Stimulated activated CD8-positive, alpha-beta memory T cell treated with anti-CD3 and anti-CD28 coated beads, Interleukin-2, amount 100 ng/mL, for 48 hours (primary cell): ENCODE measurements at places on chromosomes 2 and 18.

- DNase-seq = no peak
Observed at GRCh38 chr2:15704086-15704787, 112.6 kb downstream of the DDX1 start.

- no peak for DNase-seq
Observed at GRCh38 chr2:113230531-113230930, 48.2 kb downstream of the PAX8 start.

DNA sequence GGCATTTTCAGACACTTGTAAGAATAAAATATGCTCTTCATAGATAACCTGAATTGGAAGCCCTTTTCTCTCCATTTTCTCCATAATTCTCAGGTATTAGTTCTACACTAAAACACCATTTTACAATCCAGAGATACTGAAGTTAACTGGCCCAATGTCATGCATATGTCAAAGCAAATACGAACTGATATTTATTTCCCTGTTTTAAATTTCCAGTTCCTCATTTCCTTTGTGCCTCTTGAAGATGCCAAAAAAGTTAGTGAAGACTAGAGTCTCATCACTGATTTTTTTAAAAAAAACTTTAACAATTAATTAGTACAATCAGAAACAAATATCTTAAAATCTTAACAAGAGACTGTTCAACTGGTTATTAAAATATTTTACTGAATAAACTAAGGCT lies 52.8 kb upstream of the ITGB6 start:
- DNase-seq = no peak

- DNase-seq = no peak
Observed at GRCh38 chr2:2149379-2149778, 181.7 kb downstream of the MYT1L start.

GRCh38 chr18:37720663-37721062 lies 155.1 kb upstream of the CELF4 start:
- DNase-seq = no peak

- no peak for DNase-seq
Observed at GRCh38 chr2:66667301-66667700, 232.4 kb downstream of the MEIS1 start.

DNA sequence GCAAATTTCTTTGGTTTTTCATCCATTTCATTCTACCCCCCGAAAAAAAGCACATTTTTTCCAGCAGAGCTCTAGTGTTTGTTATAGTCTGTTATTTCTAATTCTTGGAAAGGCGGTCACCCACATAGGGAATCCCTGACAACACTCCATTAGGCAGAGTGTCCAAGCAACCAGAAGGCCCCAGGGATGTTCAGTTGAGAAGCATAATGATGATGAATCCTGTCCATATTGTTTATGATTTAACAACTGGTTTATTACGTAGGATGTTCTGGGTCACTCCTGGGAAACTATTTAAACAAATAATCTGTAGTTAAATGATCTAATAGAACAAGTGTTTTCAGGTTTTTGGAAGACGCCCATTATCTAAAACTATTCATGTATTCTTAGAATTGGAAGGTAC lies 388.7 kb downstream of the TNS1 start:
- no peak for DNase-seq

- DNase-seq = no peak
Observed at GRCh38 chr18:63774511-63774910, 707 bp upstream of the SERPINB7 start.

DNA sequence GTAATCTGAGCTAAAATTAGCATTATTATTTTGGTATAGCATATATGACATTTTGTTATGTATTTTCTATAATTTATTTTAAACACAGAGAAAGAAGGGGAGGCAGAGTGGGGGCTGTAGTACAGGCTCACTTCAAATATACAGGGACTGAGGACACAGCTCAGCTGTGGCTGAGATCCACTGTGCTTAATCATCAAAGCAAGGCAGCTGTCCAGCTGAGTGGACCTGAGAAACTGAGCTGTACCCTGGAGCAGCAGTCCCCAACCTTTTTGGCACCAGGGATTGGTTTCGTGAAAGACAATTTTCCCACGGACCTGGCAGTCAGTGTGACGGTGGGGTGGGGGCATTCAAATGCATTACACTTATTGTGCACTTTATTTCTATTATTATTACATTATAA lies 687.2 kb downstream of the RNF144A start:
- no peak for DNase-seq

DNA sequence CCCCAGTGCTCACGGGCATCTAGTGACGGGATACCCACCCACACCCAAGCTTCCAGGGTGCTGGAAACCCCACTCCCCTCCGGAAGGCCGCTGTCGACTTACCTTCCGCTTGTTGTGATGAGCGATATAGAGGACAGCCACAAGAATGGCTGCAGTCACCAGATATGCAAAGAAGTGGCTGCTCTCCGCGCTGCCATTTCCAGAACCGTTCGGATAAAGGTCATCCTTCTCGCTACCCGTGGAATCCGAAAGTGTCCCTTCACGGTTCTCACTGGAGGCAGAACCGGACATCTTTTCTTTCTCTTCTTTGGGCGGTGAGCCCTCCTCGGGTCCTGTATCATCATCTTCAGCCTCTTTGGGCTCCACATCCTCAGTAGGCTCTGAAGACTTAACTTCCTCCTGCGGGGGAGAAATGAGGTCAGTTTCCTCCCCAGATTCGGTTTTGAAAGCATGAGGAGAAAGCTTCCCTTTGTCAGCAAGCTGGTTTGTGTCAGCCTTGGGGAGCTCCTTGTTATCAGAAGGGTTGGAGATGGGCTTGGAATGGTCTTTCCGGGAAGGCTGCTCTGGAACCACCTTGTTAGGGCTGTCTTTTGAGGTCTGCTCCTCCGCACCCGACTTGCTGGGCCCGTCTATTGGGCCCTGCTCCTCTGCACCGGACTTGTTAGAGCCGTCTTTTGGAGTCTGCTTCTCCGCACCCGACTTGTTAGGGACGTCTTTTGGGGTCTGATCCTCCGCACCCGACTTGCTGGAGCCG lies 1.2 kb downstream of the TGOLN2 start:
- DNase-seq = peak; percentile 17

DNA sequence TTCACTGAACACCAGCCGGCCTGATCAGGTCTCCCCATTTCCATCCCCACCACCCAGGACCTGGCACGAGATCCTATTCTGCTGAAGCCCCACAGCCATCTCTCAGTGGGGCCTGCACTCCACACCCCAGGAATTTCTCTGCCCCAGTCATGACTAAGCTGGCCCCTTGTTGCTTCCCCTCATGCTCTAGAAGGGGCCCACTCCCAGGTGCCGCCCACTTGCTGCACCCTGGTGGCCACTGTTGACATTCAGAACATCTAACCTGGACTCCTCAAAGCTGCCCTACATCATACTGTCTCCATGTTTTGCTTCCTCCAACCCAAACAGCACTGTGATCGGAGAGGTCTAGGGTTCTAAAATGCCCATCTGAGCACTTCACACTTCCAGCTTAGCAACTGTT lies 90.7 kb upstream of the KLHL29 start:
- DNase-seq = no peak

- DNase-seq = no peak
Observed at GRCh38 chr2:134402410-134402809, 148.5 kb downstream of the MGAT5 start.

DNA sequence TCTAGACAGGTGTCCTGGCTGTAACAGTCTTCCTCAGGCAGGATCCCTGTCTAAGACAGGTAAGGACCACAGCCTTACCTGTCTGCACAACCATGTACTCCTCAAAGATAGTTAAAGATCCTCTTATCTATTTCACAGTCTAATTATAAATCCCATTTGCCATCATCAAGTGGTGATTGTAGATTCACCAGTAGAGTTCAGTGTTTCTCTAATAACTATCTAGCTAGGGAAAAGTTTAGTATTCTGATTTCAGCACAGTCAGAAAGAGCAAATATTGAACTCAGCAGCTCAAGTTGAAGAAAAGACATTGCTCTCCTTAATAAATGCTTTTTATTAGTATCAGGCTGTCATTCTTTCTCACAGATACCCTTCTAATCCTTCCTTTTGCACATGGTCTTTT lies 1305.5 kb upstream of the NXPH2 start:
- no peak for DNase-seq

DNA sequence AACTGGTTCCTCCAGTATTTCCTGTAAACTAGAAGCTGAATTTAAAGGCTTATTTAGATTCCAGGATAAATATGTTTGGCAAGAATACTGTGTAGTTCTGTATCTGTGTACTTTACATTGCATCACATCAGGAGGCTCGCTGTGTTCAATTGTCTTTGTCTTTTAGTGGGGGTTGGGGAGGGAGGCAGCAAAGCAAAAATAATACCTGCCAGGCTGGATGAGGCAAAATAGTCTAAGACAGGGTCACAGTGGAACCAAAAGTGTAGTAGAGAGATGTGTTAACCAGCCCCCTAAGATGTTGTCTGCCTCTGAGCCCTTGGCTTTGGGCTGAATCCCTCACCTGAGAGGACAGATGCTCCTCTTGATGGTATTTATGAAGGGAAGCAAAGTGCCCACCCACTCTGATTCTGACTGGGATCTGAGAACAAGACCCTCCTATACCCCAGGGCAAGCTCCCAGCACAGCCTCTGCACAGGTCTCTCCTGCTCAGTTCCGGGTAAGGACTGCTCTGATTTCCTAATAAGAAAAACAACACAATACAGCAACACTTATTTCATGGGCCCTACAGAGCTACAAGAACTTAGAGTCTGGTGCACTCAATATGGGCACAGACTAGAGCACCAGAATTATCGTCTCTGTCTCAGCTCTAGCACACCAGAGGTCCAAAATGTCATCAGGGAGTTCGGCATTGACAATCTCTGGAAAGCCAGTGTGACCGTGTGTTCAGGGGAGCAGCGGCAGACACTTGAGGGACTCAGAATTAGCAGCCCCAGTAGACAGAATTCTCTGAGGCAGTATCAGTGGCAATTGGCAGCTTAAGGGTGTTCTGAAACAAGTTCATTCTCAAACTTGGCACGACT lies 7.2 kb upstream of the AFTPH start:
- no peak for DNase-seq

- no peak for DNase-seq
Observed at GRCh38 chr2:60880643-60881046, 729 bp upstream of the REL start.

DNA sequence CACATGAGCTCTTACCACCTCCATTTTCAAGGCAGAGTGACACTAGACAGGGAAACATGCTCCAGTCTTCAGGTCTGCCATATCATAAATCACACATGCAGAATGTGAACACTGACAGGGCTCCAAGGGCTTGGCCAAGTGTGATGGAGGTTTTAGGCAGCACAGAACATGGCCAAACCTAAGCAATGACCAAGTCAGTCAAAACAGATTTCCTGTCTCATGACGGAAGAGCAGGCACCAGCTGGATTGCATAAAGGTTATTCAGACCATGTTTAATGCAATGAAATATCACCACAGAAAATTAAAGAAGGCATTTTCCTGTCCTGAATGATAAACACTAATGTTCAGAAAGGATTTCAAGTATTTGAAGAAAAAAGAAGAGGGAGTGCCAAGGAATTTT lies 72.5 kb downstream of the SUMO1 start:
- no peak for DNase-seq

DNA sequence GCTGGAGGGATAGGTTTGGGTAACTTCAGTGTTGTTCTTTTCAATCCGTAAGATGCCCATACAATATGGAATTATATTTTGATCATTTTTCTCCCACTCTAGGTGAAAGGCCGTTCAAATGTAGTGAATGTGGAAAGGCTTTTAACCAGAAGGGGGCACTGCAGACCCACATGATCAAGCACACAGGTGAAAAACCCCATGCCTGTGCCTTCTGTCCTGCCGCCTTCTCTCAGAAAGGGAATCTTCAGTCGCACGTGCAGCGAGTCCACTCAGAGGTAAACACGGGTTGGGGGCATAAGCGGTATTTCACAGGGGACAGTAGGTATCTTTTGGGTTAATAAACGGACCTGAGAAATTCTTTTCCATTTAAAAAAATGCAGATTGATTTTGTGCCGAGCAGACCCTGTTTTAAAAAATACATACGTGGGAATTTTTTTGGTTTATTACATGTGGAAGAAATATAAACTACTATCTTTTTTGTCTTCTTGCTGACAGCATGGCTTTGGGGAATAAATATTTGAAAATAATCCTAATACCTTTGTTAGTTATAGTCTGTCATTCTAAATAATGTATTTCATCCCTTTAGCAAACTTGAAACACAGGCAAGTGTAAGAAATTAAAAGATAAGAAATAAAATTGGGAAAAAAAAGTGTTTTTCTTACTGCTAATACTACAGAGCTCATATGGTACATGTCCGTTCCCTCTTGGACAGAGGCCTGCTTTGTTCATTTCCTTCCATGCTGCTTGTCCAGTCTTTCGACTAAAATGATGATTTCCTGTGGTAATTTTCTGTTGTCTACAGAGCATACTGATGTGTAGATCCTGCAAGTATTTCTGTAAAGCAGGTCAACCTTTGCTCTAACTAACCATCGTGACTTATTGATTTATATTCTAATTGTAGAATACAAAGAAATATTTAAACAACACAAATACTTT lies 53.3 kb downstream of the ZNF236 start:
- no peak for DNase-seq

- DNase-seq = no peak
Observed at GRCh38 chr2:38394041-38394440, 17.0 kb upstream of the ATL2 start.

DNA sequence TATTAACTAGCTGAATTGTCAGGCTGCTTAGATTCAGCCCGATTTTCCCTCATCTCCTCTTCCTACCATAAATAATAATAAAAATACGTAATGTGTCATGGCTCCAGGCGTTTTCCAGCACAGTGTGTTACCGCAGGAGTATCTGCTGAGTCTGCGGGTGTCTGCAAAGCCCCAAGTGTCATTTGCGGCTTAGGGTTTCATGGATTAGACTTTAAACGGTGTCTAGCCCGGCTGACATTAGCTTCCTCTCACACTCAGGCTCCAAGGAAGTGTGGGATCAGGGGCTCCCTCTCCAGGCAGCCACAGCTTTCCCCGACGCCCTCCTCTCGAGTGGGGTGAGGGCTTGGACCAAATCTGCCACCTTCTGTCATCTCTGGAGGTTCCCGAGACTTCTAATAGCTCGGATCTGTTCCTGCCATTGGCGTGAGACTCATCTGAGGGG lies 14.1 kb upstream of the HOXD1 start:
- no peak for DNase-seq

- DNase-seq = no peak
Observed at GRCh38 chr2:71340176-71340575, 8.6 kb downstream of the ZNF638 start.

DNA sequence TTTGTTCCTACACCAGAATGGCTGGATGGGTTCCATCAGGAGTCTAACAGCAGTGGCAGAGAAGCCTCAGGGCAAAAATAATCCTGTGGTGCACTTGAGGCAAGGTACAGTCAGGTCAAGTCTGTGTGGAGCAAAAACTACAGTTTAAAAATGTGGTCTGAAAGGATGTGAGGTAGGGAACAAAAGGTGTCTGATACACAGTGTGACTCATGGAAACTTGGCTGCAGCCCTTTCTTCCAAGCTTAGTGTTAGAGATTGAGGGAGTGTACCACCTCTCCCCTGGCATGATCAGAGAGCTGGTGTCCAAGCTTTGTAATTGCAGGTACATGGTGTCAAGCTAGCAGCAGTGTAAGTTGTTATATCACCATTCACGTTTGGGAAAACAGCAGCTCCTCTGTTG lies 8.9 kb downstream of the ANKAR start:
- DNase-seq = no peak

DNA sequence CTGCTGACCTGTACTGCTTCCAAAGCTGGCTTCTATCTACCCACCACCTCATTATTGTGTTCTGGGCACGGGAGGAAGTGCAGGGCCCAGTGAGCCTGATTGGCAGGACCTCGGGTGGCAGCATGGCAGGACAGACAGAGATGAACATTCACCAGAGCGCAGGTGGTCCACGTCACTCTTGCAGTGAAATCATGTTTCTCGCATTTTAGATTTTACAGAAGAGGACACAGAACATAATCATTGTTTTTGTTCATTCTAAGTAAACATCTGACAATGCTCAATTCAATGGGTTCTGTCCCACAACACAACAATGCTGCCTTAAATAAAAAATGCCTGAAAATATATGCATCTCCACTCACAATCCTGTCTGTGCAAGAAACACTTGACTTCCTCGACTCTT lies 11.5 kb upstream of the BIN1 start:
- DNase-seq = no peak
